Activated T-cell treated with anti-CD3 and anti-CD28 coated beads, Interleukin-2, amount 50 U/mL, for 24 hours (primary cell): ENCODE measurements at places on chromosomes 1 and 21.
A peak's percentile ranks its signal among the peaks of the same experiment; 100 is the strongest.

DNA sequence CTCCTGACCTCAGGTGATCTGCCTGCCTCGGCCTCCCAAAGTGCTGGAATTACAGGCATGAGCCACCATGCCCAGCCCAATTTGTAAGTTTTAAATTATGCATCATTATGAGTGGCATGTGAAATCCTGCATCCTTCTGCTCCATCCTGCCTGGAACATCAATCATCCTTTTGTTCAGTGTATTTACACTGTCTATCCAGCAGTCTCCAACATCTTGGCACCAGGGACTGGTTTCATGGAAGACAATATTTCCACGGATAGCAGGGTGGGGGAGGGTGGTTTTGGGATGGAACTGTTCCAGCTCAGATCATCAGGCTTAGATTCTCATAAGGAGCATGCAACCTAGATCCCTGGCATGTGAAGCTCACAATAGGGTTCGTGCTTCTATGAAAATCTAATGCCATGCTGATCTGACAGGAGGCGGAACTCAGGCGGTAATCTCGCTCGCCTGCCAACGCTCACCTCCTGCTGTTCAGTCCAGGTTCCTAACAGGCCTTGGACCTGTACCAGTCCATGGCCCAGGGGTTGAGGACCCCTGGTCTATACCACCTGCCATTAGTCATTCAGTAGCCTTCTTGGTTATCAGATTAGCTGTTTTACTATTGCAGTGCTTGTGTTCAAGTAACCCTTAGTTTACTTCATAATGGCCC, 22.2 kb upstream of the TCEA3 start:
- no peak for DNase-seq

GRCh38 chr1:180614730-180615129, 17.1 kb upstream of the XPR1 start:
- DNase-seq = no peak

DNA sequence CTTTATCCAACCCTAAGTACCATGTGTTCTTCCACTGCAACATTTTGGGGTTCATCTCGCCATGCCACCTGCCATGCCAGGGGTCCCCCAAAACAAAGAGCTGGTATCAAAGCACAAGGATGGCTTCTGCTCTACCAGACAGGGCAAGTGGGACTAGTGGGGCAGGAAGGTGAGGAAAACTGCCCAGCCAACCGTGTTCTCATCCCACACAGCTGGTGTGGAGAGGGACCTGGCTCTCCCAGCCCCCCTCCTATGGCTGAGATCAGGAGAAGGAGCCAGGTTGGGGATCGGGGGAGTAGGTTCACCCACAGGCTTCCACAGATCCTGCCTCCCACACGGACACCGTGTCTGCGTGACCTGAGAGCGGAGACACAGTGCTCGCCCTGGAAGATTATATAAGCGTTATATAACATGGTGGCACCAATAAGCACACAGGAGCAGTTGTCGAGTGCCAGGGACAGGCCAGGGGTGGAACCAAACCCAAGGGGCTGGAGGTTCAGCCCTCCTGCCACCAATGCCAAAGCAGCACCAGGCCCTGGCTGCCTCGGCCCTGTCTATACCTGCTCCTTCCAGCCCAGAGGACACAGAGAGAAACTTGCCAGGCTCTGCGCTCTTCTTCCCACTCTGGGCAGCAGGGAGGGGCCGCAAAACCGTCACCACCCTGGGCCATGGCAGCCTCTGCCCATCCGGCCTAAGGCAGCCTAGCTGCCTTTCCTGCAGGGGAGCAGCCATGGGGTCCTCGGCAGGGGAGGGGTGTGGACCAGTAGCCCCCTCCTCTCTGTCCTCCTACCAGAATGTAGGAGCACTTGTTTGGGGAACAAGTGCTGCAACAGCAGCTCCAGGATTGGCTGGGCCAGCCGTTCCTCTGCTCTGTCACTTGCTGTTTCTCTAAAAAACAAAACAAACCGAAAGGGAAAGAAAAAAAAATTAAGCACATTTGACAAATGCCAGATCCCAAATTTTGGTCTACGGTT, 43.5 kb downstream of the CD34 start:
- peak; percentile 58 for DNase-seq

DNA sequence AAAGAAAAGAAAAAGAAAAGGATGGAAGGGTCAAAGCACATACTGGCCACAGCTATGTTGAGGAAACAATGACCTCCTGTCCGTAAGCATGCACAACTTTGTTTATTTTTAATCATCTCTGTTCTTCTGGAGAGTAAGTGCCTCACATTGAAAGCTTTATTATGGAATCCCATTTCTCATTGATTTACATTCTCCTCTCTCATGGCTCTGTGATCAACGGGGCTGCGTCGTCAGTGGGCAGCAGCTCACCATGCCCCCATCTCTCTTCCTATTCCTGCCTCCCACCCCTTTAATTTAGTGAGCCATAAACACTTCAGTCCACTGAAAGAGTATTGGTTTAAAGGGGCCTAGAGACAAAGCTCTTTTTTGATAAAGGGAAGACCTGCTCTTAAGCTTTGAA, 98.9 kb downstream of the KAZN start:
- no peak for DNase-seq

GRCh38 chr1:243292117-243292516, 36.3 kb downstream of the SDCCAG8 start:
- no peak for DNase-seq

DNA sequence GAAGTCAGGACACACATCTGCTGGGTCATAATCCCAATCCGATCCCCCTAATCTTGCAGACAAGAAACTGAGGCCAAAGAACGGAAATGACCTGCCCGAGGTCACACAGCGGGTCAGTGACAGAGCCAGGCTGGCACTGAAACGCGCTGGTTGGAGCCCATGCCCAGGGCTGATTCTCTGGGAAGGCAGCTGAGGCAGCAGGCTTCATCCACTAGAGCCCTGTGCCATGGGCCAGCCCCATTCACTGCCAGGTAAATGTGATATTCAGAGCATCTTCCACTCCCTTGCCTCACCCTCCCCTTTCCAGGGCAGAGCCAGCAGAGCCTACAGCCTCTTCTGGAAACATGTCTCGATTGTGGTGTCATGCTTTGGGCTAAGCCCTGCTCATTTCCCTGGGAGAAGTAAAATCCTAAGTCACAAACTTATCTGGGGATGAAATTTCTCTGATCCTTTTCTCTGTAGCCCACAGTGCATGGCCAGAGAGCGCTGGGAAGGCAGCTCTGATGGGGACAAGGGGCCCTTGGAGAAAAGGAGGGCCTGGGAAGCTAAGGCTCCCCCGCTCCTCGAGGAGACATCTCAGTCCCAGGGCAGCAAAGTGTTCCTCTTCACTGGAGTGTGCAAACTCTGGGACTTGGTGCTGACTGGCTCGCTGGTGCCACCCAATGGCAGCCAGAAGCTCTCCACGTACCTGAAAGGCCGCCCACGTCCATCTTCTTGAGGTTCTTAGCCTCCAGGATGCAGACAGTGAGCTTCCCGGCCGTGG, 110.4 kb downstream of the SYT2 start:
- peak; percentile 39 for DNase-seq
